Cortex of kidney (tissue), 1 donor: ENCODE measurements at places on chromosomes 11 and 22.

DNA sequence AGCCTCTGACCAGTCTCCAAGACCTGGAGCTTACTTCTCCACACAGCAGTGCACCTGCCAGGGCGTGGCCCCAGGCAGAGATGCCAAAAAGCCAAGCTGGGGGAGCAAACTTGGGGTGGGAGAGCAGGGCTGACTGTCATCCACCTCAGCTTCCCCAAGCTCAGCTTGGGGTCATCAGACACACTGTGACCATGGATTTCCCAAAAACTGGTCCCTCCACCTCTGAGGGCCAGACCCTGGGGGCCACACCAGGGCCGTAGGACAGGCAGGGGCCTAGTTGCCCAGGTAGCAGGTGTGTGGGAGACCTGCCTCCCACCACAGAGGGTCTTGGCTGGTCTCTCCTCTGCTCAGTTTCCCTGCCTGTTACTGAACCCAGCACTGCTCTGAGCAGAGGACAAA lies 30.6 kb downstream of the ARVCF start:
- no peak for DNase-seq

- DNase-seq = no peak
Measured at GRCh38 chr22:24810043-24810749, 4.2 kb downstream of the SGSM1 start.

DNA sequence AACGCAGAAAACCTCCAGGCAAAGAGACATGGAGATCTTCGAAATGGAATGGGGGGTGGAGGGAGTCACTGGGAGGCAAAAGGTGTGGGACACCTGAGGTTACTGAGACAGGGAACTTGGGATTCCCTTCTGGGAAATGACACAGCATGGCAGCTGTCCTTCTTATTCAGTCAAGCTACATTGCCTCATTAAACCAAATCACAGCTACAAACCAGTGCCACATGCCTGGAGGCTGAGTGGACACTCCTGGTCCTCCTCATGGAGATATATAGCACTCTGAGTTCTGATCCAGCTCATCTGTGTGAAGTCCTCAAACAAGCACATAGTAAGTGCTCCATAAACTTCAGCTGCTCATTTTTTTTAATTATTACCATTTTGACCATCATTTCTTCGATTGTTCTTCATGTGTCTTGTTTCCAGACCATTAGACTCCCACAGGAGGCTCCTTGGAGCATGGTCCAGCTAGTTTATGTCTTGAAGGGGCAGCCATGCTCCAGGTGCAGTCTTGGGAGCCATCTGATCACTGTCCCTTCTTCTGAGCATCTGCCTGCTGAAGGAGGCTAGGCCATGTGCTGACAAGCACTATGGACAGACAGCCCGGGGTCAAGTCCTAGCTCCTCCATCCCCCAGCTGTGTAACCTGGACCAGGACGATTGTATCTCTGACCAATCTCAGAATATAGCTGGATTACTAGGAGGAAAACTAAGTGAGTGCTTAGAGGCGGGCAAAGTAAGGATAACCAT lies 9.7 kb upstream of the FXYD2 start:
- DNase-seq = no peak

- no peak for DNase-seq
Measured at GRCh38 chr11:126646701-126647557, 291.4 kb downstream of the ST3GAL4 start.

GRCh38 chr22:36480941-36481392 lies 473 bp downstream of the TXN2 start:
- no peak for DNase-seq

DNA sequence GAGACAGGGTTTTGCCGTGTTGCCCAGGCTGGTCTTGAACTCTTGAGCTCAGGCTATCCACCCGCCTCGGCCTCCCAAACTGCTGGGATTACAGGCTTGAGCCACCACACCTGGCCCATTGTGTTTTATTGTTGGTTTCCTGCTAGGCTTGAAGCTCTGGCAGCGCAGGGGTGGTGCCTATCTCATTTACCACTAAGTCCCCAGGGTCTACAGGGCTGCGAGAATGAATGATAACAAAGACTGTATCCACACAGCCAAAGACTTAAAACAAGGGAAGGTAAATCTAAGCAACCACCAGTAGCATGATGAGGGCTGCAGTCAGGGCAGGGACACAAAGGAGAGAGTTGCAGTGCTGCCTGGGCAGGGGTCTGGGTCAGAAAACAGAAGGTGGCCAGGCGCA lies 37.3 kb upstream of the XBP1 start:
- DNase-seq = no peak

DNA sequence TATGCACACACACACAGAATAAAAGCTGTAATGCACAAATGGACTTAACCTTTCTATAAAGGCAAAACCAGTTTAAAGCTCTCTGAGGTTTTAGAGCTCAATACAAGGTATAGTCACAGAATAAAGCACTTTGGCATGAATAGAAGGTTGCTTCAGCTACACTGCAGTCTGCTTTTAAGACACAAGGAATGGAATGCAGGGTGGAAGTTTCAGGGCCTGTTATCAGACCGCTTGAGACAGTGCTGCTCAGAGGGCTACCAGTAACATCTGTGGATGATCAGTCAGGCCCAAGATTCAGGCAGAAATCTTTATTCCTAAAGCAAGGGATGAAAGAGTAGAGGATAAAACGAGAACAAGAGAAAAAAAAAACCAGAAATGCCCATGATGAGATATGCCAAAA lies 46.7 kb downstream of the CD44 start:
- no peak for DNase-seq

GRCh38 chr11:128525411-128526243 lies 61.7 kb downstream of the ETS1 start:
- DNase-seq = no peak

- DNase-seq = no peak
Measured at GRCh38 chr11:33723238-33723881, 12.9 kb downstream of the CD59 start.
